ENCODE measurements at places on chromosomes 1 and 21.

GRCh38 chr1:17870679-17871078 lies 115.5 kb downstream of the ACTL8 start:
- DNase-seq = no peak

- DNase-seq = no peak
Observed at GRCh38 chr1:183483224-183483623, 10.9 kb downstream of the SMG7 start.

DNA sequence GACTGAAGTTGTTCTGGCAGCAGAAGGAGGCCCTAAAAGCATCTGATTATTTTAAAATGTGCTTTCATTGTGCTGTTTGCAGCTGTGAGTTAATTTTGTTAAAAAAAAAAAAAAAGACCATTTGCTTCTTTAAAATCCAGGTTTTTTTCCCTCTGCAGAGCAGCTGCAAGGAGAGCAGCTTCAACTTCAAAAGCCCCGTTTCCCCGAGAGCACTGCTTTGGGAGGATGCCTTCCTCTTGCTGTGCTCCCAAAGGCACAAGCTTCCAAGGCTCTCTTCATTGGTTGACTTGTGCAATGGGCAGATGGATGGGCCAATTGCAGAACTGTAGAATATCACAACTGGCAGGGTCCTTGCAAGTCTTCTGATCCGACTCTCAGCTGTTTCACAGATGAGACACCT lies 459.2 kb upstream of the PKN2 start:
- DNase-seq = no peak

DNA sequence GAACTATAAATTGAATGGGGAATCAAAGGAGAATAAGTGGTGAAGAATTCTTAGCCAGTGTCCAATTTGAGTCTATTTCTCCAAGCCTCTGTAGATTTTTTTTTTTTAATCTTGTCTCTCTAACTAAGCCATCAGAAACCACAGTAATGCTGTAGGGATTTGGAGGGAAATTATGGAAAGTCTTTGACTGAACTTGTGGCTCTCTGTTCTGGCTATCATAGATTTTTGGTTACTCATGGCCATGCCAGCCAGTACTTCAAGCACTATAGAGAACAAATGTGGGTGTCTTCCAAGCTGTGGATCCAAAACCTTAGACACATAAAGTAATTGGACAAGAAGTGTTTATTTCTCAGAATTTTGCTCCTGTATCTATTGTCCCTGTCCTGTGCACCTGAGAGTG lies 147.9 kb downstream of the LRRC40 start:
- no peak for DNase-seq

GRCh38 chr1:206700445-206701036 lies 15.8 kb downstream of the MAPKAPK2 start:
- DNase-seq = no peak

GRCh38 chr1:160877221-160877620 lies 7.8 kb downstream of the ITLN1 start:
- DNase-seq = no peak

GRCh38 chr1:179955287-179955680 lies 674 bp downstream of the CEP350 start:
- DNase-seq = no peak

- DNase-seq = no peak
Observed at GRCh38 chr21:42039470-42039901, 29.3 kb upstream of the ZBTB21 start.

DNA sequence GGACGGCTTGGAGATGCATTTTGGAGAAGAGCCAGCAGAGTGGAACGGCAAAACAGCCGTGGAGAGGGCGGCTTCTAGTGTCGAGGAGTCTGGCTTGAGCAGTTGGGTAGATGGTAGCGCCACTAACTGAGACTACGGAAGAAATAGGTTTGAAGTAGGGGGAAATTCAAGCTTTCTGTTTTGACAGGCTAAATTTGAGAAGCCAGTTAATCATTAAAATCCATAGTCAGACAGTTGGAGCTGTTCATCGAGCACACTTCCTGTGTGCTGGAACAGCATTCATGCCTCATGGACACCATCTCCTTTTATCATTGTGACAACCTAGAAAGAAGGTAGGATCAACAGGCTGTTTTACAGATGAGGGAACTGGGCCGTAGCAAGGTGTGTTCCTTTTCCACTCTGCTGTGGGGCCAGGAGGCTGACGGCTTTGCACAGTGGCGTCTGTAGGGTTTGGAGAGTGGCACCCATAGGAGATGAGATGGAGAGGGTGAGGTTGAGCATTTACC lies 3.4 kb upstream of the PKLR start:
- no peak for DNase-seq

GRCh38 chr1:22850281-22850680 lies 122.4 kb downstream of the LACTBL1 start:
- no peak for DNase-seq

- no peak for DNase-seq
Observed at GRCh38 chr1:14300991-14301703, 297.3 kb upstream of the KAZN start.

GRCh38 chr1:183583466-183583865 lies 6.8 kb downstream of the NCF2 start:
- DNase-seq = no peak

- no peak for DNase-seq
Observed at GRCh38 chr1:89516055-89516454, 8.6 kb upstream of the LRRC8B start.

GRCh38 chr1:9201401-9202239 lies 33.0 kb upstream of the H6PD start:
- no peak for DNase-seq

DNA sequence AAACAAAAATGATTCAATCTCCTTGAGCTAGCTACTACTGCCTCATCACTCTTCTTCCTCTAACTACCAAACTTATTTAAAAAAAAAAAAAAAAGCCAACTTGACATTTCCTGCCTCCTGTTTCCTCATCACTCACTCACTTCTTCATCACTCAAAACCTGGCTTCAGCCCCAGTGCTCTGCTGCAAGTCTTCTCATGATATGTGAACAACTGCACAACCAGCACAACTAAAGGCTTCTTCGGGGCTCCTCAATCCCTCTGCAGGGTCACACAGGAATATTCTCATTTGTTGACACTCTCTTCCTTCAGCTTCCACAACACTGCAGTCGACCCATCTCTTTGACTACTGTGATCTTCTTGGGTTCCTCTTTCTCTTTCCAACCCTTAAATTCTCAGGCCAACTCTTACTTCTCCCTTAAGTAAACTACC lies 7.6 kb downstream of the MTF1 start:
- no peak for DNase-seq

DNA sequence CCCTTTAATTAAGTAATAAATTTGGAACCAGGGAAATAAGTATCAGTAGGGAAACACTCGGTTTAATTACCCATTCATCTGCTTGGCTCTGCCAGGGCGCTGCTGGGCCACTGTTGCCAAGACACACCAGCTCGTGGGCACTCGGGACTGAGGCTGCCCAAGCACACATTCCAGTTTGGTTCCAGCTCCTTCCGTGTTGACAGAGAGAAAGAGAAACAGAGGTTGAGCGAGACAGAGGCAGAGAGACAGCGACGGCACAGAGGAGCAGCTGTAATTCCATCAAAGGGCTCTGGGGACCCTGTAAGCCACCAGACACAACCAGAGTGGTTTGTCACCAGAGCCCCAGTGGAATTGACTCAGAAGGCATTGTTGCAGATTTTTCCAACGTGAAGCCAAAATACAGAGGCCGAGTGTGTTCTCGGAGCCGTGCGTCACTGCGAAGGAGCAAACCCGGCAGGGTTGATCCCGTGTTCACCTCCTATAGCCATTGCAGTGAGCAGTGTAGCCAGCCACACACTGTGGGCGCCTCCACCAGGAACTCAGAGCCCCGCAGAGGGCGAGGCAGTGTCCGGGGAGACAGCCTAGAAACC lies 33.5 kb downstream of the SYF2 start:
- no peak for DNase-seq

- DNase-seq = no peak
Observed at GRCh38 chr1:51088474-51088873, 13.6 kb upstream of the C1orf185 start.

DNA sequence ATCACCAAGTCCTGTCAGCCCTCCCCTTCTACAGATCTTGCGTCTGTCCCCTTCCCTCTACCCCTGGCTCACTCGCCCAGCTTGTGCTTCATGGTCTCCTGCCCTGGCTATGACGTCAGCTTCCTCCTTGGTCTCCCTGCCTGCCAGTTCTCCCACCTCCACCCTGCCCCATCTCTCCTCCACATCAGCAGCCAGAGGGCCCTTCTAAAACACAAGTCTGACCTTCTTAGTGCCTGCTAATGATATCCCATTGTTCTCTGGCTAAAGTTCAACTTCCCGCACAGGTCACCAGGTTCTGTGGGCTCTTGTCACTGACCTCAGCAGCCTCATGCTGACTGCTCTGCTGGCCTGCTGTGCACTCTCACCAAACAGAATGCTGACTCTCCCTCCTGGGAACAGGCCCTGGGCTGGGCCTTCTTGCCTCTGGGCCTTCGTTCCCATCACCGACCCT lies 24.7 kb upstream of the MYCL start:
- no peak for DNase-seq

GRCh38 chr1:23576338-23577055 lies 17.2 kb upstream of the ID3 start:
- no peak for DNase-seq

GRCh38 chr1:74652711-74653139 lies 20.9 kb downstream of the ERICH3 start:
- DNase-seq = no peak

DNA sequence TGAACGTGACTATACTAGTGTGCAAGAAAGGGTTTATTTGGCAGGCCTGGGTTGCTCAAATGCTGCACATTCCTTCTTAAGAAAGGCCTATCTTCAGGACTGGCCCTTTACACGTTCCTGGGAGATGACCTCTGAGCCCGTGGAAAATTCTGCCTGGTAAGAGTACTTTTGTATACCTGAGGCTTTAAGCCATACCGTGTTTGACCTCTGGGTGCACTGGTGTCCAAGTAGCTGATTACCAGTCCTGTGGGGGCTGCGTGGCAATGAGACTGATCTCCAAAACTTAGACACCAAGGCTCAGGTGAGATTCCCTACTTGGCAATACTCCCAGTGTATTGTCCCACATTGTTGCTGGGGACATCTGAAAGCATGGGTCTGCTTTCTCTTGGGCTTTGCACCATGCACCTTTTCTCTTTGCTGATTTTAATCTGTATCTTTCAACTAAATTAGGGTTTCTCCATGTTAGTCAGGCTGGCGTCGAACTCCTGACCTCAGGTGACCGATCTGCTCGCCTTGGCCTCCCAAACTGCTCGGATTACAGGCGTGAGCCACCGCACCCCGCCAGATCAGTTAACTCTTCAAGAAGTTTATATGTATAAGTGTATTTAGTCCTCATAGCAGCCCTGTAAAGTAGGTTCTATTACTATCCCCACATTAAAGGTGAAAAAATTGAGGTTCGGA lies 44.5 kb downstream of the TRIM33 start:
- DNase-seq = no peak

DNA sequence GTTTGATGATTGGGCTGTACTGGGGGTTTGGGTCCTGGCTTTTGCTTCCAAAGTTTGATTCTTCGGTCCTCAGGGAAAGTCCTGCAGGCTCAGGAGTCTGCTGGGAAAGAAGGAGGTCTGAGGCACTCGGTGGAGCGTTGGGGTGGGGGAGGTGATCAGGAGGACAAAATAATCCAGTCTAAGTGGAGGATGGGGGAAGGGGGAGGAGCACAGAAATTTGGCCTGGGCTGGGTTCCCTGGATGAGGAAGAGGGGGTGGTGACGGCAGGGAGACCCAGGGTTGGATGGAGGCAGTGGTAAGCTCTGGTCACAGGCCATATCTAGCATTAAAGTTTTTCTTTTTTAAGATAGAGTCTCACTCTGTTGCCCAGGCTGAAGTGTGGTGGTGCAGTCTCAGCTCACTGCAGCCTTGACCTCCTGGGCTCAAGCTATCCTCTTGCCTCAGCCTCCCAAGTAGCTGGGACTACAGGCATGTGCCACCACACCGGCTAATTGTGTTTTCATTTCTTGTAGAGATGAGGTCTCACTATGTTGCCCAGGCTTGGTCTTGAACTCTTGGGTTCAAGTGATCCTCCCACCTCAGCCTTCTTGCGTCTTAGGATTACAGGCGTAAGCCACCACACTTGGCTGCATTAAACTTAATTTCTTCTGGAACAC lies 6.8 kb downstream of the SH2D2A start:
- DNase-seq = no peak

DNA sequence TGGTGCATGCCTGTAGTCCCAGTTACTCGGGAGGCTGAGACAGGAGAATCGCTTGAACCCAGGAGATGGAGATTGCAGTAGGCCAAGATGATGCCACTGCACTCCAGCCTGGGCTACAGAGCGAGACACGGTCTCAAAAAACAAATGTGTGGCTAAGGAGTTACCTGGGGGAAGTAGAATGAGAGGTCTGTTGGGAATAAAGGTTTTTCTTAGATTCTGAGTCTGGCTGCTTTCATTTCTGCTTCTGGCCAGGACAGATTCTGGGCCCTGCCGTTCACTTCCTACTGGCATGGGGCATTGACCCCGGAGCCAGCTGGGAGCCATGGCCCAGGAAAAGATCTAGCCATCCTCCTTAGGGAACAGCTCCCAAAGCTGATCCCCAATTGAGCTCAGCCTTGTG lies 420 bp upstream of the DCDC2B start:
- no peak for DNase-seq

DNA sequence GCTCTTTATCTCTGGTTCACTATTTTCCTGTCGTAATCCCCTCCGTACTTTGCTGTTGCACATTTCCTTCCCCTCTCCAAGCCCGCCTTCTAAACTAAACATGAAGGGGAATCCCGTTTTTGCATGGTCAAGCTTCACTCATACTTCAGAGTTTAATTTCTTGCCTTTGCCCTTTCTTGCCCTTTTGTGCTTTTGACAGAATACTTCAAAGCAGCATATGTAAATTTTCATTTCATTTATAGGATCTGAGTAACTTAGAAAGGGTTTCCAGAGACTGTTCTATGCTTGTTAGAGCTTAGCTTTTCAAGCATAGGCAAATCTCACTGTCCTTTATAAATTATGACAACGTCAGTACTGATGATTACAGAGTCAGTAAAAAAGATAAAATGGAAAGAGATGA lies 27.7 kb downstream of the SPATA45 start:
- DNase-seq = no peak

GRCh38 chr21:31546443-31547170 lies 112.9 kb upstream of the SOD1 start:
- DNase-seq = no peak

DNA sequence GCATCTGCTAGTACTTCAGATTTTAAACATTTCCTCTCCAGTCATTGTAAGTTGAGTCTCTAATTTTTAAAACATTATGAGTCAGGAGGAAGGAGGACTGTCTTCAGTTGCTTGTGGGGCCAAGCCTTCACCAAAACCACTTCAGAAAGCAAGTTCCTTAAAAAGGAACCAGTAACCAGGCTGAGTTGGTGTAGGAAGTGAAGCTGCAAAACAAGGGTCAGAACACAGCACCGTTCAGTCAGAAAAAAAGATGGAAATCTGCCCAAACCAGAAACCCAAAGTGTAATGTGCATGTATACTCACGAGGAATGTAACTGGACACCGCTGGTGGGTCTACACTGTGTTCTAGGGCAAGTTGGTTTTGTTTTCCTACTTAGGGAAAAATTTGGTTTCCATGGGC lies 402.1 kb downstream of the SETD4 start:
- no peak for DNase-seq

DNA sequence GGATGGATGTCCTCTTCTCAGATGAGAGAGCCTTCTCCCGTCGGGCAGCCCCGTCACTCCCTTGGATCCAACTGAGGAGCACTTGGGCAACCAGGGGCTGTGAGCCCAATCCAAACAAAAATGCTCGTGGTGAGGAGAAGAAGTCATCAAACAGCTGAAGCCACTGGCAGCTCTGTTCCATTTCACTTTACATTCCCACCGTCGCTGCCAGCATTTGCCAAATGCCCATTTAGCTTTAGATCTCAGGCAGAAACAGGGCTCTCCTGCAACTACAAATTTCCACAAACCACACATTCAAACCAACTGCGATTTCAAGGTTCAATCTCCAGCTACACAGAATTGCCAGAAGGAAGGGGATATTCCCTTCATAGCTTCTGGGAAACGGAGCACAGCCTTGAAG lies 634.6 kb downstream of the SMYD3 start:
- no peak for DNase-seq

Measured in activated CD8-positive, alpha-beta memory T cell treated with anti-CD3 and anti-CD28 coated beads for 4 hours (primary cell).